H9 (cell line): ENCODE measurements at places on chromosomes 11 and 22. TPM values are rescaled to one million over a fixed set of nuclear protein-coding genes. Genes with fewer than 3 reads are reported as not detected.

CNIH2 gene
- total RNA-seq: 11.8 and 12.0 TPM in 2 replicates

DEPDC5 gene
- 26.8 and 29.2 TPM in 2 replicates for total RNA-seq

TSPAN32 gene
- not detected in 2 replicates for total RNA-seq

DNA sequence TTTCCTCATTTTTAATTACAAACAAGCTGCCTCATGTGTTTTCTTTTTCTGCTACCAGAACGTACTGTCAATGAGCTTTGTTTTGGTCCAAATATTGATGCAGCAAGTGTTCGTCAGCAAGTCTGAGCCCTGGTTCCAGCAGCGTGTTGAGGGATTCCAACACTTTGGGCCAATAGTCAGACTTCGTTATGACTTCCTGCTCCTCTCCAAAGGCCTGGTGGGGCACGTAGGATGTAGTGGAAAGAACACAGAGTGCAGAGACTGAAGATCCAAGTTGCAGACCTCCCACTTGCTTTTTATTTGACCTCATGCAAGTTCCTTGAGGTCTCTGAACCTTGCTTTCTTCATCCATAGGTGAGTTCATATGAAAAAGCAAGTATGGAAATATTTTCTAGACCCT lies 138.2 kb downstream of the BBOX1 start:
- H3K36me3 ChIP-seq: peaks cover 2% of the 10 kb centered on the region; the same call in 1 of the 2 replicates
- H3K27ac ChIP-seq: no peak overlapping the region
- DNase-seq: no peak
- no peak overlapping the region for H3K4me3 ChIP-seq
- H3K27me3 ChIP-seq: no peaks in the 10 kb centered on the region; the same call in 1 of the 2 replicates

DNA sequence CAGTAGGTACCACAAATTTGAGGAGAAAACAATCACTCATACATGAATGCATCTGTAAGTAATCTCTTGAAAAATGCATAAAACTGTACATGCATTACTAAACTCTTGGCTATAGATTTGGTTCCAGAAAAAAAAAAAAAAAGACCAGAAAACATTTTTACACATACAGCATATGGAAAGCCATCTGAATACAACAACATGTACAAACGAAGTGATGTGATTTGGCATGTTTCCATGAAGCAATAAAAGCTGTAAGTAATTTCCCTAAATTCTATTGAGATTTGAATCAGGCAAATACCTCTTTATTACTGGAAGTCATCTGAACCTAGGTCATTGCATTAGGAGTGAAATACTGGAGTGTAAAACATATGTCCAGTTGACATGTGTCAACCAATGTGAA lies 31.9 kb upstream of the ZC3H12C start:
- no peak overlapping the region for H3K4me3 ChIP-seq
- no peaks in the 10 kb centered on the region for H3K27me3 ChIP-seq
- no peak overlapping the region for H3K27ac ChIP-seq
- no peaks in the 10 kb centered on the region for H3K36me3 ChIP-seq
- no peak for DNase-seq

DNA sequence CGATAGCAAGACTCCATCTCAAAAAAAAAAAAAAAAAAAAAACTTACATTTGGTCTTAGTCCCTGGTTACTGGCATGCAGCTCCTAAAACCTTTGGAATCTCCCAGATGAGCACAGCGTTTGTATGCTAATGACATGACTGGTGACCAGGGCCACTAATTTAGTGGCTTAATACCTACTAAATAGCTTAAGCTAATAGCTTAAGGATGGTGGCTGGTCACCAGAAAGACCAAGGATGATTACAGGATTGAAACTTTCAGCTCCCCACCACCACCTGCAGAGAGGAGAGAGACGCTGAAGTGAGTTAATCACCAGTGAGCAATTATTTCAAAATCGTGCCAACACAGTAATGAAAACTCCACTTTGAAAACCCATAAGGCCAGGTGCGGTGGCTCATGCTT lies 37.1 kb downstream of the DENND5A start:
- H3K27me3 ChIP-seq: peaks cover 8% of the 10 kb centered on the region
- no peak overlapping the region for H3K4me3 ChIP-seq
- no peaks in the 10 kb centered on the region for H3K36me3 ChIP-seq
- peaks cover 16% of the 10 kb centered on the region for H3K4me1 ChIP-seq

DNA sequence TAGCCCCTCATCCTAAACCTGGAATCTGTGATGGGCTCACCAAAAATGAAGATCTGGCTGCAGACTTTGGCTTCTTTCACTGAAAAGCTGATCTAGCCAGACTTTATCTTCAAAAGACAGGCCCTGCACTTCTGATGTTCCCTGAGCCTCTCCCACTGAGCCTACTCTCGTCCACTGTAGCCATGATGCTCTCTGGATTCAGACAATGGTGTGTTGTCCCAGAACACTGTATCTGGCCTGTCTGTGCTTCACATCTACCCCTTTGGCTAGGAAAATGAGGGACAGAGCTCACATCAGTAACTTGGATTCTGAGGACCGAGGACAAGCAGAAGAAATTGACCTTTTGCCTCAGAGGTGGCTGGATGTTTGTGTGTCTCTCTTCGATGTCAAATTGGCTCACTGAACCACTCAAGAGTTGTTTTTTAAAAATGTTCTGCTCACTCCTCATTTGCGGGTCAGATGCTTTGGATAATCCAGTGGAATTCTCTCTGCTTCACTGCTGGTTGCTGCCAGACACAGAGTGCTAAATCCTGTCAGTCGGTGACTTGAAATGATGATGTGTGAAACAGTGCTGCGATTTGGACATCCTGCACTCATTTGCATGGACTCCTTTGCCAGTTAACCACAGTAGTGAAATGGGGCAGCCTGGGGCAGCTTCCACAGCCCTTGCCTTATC lies 67.5 kb downstream of the ARFGAP2 start:
- H3K4me1 ChIP-seq: peaks cover 4% of the 10 kb centered on the region; the same call in 1 of the 2 replicates
- H3K4me3 ChIP-seq: no peak overlapping the region
- H3K27me3 ChIP-seq: no peaks in the 10 kb centered on the region
- no peak for DNase-seq

DNA sequence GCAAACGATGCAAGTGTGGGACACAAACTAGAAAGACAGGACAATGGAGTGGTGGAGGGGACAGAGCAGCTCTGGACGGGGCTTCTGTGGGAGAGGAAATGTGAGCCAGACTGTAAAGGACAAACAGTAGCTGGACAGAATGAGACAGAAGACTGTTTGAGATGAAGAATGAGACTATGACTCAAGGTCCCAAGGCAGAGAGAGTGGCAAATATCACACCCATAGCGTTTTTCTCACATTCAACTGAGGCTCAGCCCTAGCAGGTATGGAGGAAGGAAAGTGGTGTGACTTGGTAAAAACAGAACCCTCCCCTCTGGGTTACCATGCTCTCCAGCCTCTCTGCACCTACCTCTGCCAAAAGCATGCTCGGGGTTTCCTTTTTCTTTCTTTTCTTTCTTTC lies 96.5 kb downstream of the RPL27A start:
- peaks cover 2% of the 10 kb centered on the region; the same call in 1 of the 2 replicates for H3K36me3 ChIP-seq
- H3K4me1 ChIP-seq: no peaks in the 10 kb centered on the region

DNA sequence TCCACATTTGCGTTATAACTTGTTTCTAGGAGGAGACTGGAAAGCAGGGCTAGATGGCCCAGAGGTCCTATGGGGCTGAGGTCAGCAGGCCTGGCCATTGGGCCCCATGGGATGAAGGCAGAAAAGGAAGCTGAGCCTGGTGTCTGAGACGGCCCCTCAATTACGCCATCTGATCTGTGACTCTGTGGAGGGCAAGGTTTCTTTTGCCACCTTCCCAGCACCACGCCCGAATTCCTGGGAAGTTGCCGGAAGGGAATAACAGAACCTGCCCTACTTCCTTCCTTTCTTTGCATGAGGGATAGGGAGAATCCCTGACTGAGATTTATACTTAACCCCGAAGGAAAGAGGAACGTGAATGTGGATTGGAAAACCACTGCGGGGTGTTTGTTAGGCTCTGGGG lies 118.1 kb downstream of the MPPED1 start:
- no peaks in the 10 kb centered on the region for H3K4me1 ChIP-seq
- H3K36me3 ChIP-seq: no peaks in the 10 kb centered on the region
- no peak overlapping the region for H3K4me3 ChIP-seq
- H3K27ac ChIP-seq: no peak overlapping the region

DNA sequence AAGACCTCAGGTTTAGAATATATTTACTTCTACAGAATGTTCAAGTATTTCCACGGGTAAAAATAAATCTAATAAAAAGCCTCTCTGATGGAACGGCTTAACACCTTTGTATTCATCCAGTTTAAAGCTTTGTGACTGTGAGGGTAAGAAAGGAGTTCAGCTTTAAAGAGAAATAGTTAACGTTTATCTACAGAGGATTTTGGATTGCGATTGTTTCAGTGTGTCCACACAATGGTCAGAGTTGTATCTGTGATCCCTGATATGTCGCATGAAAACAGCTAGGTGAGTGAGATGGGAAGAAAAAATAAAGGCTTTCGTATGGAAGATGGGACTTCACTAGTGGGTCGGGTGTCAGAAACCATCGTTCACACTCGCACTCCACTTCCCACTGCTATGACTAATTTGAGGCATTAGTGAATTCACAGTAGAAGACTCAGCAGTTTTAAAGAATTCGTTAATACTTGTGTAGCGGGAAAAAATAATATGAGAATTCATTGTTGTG lies 1.6 kb downstream of the APLP2 start:
- no peaks in the 10 kb centered on the region; the same call in 1 of the 2 replicates for H3K4me1 ChIP-seq
- H3K36me3 ChIP-seq: peaks cover 3% of the 10 kb centered on the region; the same call in 2 of the 3 replicates
- no peak for DNase-seq
- no peaks in the 10 kb centered on the region; the same call in 1 of the 2 replicates for H3K27me3 ChIP-seq
- no peak overlapping the region for H3K27ac ChIP-seq

DNA sequence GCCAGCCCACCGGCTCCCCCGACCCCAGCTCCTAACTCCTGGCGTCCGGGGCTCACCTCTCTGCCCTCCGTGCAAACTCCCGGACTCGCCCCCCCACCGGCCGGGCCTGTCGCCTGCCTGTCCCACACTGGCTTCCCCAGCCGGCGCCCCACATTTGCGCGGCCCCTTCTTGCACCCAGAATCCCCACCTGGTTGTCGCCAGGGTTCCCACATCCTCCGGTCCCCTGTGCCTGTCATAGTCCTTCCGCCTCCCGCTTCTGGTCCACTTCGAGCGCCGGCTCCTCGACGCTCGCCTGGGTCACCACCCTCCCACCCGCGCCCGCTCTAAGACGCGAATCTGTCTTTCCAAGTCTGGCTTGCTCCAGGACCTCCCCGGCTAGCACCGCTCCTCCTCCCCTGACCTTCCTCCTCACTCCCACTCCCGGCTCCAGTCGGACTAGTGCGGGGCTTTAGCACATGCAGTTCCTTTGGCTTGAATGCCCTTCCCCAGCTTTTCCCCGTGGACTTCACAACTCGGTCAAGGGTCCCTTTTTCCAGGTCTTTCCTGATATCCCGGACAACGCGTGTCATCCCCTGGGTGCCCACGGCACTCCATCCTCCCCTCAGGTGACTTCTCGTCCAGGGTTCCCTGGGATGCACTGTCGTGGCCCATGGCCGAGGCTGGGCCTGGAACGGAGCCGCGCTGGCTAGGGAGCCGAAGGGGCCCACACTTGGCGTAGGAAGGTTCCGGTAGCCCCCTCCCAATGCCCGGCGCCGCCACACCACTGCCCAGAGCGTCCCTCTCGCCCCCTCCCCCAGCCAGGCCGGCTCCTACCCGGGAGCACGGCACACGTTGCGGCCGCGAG lies 635 bp downstream of the SCARF2 start:
- no peak overlapping the region for H3K27ac ChIP-seq
- peak; percentile 37 for DNase-seq
- H3K4me1 ChIP-seq: 0 out of 2 replicates have a peak, but pooled peaks cover 2% of the 10 kb centered on the region
- no peaks in the 10 kb centered on the region for H3K36me3 ChIP-seq
- H3K4me3 ChIP-seq: peak overlapping the region; percentile 77
